Epithelial cell of prostate (primary cell): ENCODE measurements at places on chromosomes 5 and 9.

DNA sequence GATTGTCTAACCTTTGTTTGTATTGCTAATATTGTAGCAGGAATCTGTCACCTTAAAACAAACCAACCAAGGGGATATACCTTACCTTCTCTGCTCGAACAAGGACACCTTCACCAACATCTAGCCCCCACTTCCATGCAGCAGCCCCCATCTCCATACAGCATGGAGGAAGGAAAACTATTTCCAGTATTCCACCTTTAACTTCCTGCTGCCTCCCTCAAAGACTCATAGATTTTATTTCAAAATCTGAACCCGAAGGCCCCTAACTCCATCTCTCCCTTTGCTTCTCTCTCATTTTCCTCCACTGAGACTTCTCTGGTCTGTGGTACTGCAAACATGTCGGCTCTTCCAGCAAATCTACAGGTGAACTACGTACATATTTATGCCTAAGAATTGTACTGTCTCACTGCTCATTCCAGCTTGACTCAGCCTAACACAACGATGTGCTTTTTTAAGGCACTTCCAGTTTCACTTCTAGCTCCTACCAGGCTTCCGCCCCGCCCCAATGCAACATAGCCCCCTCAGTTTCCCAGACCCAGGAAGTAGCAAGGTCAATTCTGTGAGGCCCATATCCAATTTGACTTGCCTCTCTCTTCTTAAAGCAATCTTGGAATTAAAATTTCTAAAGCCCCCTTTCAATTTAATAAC is 70.7 kb upstream of the RNF38 start:
- DNase-seq = no peak

GRCh38 chr9:81363916-81364480 is 325.3 kb downstream of the TLE1 start:
- DNase-seq = no peak

DNA sequence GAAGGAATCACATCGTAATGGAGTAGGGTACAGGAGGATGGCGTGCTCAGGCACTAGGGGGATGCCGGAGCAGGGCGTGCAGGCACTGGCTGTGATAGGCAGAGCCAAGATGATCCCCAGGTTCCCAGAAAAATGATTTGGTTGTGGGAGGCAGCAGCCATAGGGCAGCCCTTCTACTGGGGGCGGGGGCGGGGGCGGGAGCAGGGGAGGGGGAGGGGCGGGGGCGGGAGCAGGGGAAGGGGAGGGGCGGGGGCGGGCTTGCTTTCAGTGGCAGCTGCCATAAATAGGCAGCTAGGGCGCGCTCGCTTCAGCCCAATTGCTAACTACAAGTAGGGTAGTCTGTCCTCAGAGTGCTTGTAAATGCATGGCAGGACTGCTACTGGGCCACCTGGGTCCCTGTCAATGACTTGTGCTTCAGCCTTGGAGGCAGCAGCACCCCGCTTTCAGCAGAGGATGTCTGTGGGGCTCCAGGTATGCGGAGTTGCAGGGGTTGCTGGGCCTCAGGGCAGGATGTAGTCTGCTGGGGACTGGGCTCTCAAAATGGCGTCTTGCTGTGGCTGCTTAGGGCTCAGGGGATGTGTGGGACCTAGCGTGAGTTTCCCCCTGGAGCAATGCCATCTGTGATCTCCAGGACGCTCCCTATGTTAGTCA is 354.3 kb downstream of the RAB3C start:
- no peak for DNase-seq

GRCh38 chr9:82706786-82707185 is 356.2 kb downstream of the RASEF start:
- no peak for DNase-seq

- no peak for DNase-seq
Measured at GRCh38 chr9:13705918-13706317, 426.4 kb upstream of the MPDZ start.
